ENCODE measurements at places on chromosomes 6 and 20.
A peak's percentile ranks its signal among the peaks of the same experiment; 100 is the strongest.

DNA sequence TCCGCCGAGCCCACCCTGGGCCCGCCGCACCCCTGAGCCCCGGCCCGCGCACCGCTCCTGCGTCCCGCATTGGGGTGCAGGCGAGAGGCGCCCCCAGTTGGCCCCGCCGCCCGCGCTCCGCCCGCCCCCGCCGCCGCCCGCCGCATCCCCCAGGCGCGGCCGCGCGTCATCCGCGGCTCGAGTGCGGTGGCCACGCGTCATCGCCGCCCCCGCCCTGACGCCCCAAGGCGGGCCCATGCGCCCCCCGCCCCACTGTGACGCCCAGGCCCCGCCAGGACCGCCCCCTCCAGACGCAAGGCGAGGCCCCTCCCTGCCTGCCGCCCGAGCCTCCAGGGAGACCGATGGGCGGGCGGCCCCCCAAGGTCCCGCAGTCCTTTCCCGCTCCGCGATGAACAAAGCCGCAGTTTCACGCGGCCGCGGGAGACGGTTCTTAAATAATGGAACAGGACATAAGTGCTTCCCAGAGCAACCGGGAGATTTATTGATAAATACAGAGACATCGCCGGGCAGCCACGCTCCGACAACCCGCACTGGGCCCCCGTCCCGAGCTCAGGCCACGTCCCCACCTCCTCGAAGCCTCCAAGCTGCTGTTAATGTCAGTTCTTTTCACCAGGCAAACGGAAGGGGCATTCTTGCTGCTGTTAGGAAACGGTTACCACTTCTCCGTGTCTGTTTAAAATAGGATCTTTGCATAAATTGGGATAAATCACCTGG, at the start of gene ANKRD60:
Gene ANKRD60 (minus strand): TSS at position 170 of the 714 bp plus-strand sequence. CDS start 0 bp downstream, at position 170.
- peak; percentile 59 for DNase-seq

DNA sequence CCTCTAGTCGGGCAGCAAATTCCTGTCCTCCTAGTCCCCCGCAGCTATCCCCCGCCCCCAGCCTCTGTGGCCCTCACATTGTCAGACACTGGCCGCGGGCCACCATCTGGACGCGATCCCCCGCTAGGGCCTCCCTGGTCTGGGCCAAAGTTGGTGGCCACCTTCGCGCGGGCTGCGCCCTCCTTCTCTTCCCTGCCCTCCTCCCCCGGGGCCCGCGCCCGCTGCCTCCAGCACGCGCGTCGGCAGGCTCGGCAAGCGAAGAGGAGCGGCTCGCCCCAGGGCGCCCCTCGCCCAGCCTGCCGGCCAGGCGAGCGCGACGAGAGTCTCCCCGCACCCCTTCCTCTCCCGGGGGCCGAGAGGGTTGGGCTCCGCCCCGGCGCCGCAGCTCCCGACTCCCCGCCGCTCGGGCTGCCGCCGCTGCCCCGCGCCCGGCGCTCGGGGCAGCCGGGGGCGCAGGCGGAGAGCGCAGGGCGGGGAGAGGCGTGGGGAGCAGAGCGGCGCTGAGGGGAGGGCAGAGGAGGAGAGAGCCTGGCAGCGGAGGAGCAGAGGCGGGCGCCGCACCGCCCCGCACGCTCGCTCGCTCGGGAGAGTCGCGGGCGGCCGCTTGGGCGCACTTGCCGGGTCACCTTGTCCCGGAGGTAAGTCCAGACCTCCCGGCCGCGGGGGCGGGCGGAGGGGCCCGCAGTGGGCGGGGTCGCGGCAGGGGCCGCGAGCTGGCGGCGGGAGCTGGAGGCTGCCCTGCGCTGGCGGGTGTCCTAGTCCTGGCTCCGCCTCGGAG, at the start of gene SYNDIG1:
Gene SYNDIG1 (plus strand): TSS at position 514 of the 778 bp plus-strand sequence. CDS start 73,469 bp downstream, outside the sequence.
- DNase-seq = no peak

- DNase-seq = peak; percentile 45
Measured at GRCh38 chr6:135115834-135116233, 61.2 kb upstream of the HBS1L start.

- DNase-seq = peak; percentile 64
Measured at GRCh38 chr20:859751-860231, 26.3 kb downstream of the FAM110A start.

- DNase-seq = no peak
Measured at GRCh38 chr6:3289664-3290055, 30.9 kb downstream of the PSMG4 start.

DNA sequence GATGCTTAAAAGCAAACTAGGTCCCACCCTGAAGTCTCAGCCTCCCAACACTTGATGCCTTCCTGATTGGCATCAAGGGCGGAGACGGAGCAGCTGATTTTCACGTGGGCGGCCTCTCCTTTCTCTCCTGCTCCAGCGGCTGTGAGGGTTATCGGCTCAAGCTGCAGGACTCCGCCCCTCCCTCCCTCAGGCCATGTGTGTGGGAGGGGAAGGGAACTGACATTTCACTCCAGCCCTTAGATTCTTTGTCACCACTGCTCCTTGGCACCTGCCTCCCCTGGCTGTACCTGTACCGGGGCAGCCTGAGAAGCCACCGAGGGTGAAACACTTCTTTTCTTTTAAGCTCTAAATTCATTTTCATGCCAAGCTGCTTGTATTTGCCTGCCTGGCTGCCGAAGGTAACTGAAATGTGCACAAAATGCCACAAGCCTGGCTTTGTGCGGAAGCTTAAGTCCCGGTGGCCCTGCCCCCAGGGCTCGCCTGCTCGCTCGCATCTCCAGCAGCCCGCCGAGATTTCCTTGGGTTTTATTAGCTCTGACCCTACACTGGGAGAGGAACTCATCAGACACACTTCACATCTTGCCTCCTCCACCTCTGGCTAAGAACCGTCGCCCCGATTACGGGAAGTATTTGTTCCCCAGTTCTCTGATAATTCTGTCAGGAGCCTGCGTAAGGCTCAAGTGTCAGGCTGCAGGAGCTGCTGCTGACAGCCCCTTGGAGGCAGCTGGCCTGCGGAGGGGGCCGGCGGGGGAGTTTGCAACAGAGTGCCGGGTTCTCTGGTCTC, 9.6 kb upstream of the CPNE5 start:
- no peak for DNase-seq

DNA sequence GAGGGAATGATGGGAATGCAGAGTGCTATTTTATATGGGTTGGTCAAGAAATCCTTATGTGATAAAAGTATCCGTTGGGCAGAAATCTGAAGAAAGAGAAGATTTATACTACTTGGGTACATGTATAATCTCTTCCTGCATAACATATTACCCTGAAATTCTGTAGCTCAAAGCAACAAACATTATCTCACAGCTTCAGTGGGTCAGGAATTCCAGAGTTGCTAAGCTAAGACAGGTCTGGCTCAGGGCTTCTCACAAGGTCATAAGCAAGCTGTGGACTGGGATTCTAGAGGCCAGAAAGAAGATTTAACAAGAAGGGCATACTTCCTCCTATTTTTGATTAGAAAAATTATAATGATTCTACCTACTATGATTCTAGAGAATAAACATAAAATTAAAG, 172.5 kb upstream of the THEMIS start:
- no peak for DNase-seq

GRCh38 chr6:89458704-89459103, 25.8 kb downstream of the ANKRD6 start:
- DNase-seq = no peak

DNA sequence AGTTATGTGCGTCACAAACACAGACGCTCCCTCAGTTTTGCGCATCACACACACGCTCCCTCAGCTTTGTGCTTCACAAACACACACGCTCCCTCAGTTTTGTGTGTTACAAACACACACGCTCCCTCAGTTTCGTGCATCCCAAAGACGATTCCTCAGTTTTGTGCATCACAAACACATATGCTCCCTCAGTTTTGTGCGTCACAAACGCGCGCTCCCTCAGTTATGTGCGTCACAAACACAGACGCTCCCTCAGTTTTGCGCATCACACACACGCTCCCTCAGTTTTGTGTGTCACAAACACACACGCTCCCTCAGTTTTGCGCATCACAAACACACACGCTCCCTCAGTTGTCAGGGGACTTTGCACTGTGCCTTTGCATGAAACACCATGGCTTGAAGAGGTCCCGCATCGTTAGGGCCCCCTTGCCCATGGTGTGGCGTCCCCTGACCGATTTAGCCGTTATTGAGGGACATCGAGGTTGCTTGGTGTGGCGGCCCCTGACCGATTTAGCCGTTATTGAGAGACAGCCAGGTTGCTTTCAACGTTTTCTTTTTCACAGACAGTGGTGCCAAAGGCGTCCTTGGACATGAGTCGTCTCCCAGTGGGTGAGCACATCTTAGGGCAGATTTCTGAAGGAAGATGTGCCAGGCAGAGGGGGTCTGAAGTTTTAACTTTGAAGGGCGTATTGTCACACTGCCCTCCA, 28.1 kb upstream of the MYT1 start:
- no peak for DNase-seq

DNA sequence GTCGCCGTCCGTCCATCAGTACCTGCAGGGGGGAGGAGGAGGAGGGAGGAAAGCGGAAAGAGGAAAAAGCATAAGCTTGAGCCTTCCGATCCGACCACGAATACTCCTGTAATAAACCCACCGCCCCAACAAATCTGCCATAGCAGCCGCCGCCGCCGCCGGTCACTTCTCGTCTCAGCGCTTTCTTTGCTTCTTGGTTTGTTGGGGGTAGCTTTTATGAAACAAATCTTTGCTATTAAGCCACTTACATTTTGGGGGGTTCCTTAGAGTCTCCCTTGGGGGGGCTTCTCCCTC, 277 bp downstream of the ADGRB3 start:
- DNase-seq = no peak

- no peak for DNase-seq
Measured at GRCh38 chr20:33772439-33772838, 38.7 kb upstream of the CHMP4B start.

Measured in CD4-positive, CD25-positive, alpha-beta regulatory T cell (primary cell).